ENCODE measurements at places on chromosomes 12 and 14. TPM values are rescaled to one million over a fixed set of nuclear protein-coding genes. Genes with fewer than 3 reads are reported as not detected.

DNA sequence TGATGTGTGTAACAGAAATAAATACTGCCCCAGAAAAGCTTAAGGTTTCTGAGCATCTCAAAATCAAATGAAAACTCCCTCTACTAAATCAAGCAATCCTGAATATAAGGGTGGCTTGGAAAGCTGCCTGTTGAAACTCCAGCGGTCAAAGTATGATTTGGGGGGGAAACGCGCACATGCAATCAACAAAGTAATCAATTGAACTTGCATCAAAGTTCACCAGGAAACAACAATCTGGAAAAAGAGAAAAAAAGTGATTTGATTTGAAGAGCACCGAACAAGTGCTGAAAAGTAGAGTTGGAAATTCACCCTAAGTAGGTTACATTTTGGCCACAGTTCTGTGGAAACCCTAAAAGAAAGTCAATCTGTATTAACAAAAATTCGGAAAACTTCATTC is 700 bp downstream of the CNIH1 start:
- H3K36me3 ChIP-seq = peaks cover 5% of the 10 kb centered on the region
- peaks cover 20% of the 10 kb centered on the region for H3K4me1 ChIP-seq
- DNase-seq = no peak
- H3K27ac ChIP-seq = peak overlapping the region; percentile 93
- H3K27me3 ChIP-seq = no peaks in the 10 kb centered on the region

DNA sequence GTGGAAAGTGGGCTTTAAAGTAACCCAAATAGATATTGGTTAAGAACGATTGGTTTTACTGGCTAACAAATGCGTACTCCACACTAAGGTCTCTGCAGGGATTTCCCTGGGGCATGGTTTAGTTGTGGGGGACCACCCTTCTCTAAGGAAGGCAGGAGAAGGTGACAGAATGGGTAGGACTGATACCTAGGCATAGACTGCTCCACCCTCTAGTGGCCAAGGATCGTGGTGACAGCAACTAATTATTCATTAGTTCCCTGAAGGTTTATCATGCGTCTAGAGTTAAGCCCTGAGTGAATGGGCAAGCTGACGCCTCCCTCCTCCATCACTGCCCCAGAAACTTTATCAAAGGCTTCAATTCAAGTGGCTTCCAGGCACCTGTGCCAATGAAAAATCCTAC is 9.1 kb downstream of the FAM181A start:
- no peak overlapping the region for H3K4me3 ChIP-seq
- no peak for DNase-seq
- H3K27ac ChIP-seq = no peak overlapping the region
- H3K27me3 ChIP-seq = no peaks in the 10 kb centered on the region

DNA sequence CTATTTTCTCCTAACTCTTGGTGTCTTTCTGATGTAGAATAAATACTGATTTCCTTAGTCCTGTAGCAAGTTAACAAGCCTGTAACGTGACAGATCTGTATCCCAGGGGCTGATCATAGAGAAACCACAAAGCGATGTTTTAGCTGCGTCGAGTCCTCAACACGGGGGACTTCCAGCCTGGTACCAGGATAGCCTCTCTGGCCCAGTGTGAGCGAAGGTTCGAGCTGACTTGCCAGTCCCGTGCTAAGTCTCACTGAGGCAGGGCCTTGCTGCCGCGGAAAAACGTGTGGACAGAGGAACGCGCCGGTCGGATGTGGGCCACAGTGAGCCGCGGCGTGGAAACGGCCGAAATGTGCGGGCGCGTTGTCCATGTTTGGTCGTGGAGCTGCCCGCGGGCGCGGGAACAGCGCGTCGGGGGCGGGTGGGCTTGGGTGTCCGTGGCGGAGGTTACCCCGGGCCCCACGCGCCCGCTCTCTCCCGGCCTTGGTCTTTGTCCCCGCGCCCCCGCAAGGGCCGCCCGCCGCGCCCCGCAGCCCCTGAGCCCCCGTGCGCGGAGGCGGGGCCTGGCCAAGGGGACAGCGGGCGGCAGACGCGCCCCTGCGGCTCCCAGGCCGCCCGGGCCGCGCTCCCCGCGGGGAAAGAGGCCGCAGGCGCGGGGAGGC is 531 bp upstream of the EML1 start:
- H3K27ac ChIP-seq = peak overlapping the region; percentile 90
- H3K36me3 ChIP-seq = no peaks in the 10 kb centered on the region
- no peaks in the 10 kb centered on the region for H3K27me3 ChIP-seq
- H3K4me3 ChIP-seq = peak overlapping the region; percentile 36

Gene GYS2
- total RNA-seq = not detected

Gene SSPN
- total RNA-seq = 23.4 TPM

Gene PLEKHA5
- 6.3 TPM for total RNA-seq

DNA sequence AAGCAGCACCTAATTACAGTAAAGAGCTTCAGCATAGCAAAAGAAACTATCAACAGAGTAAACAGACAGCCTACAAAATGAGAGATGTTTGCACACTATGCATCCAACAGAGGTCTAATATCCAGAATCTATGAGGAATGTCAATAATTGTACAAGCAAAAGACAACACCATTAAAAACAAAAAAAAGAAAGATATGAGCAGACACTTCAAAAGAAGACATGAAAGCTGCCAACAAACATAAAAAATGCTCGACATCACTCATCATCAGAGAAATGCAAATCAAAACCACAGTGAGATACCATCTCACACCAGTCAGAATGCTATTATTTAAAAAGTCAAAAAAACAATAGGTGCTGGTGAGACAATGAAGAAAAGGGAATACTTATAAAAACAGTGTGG is 273.1 kb downstream of the TMTC2 start:
- no peaks in the 10 kb centered on the region for H3K36me3 ChIP-seq
- no peaks in the 10 kb centered on the region for H3K4me1 ChIP-seq
- H3K4me3 ChIP-seq = no peak overlapping the region
- no peak for DNase-seq
- H3K27me3 ChIP-seq = no peaks in the 10 kb centered on the region
- no peak overlapping the region for H3K27ac ChIP-seq

Gene KCNC2
- not detected for total RNA-seq

DNA sequence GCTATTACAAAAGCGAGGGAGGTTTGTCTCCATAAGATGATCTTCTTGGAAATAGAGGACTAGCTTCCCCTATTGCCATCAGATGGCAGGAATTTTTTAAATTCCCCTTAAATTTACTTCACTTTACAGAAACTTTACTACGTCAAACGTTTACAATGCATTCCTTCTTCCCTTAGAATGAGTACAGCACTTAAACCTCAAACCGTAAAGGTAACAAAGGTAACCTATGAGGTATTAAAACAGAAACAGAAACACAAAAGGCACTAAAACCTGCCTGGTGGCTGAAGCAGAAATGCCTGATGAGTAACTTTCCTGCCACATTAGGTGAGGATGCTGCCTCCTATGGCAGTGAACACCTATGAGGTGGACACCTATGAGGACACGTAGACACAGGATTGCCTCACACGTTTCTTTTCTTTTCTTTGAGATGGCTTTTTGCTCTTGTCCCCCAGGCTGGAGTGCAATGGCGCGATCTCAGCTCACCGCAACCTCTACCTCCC is 25.0 kb downstream of the DIO2 start:
- DNase-seq = no peak
- H3K36me3 ChIP-seq = no peaks in the 10 kb centered on the region
- H3K4me1 ChIP-seq = no peaks in the 10 kb centered on the region
- no peaks in the 10 kb centered on the region for H3K27me3 ChIP-seq
- H3K4me3 ChIP-seq = no peak overlapping the region
- no peak overlapping the region for H3K27ac ChIP-seq

GRCh38 chr12:53696655-53697331 is 20.9 kb upstream of the ATP5MC2 start:
- no peak overlapping the region for H3K27ac ChIP-seq
- DNase-seq = no peak
- H3K27me3 ChIP-seq = peaks cover 10% of the 10 kb centered on the region

Gene SPX
- 0.13 TPM for total RNA-seq

DNA sequence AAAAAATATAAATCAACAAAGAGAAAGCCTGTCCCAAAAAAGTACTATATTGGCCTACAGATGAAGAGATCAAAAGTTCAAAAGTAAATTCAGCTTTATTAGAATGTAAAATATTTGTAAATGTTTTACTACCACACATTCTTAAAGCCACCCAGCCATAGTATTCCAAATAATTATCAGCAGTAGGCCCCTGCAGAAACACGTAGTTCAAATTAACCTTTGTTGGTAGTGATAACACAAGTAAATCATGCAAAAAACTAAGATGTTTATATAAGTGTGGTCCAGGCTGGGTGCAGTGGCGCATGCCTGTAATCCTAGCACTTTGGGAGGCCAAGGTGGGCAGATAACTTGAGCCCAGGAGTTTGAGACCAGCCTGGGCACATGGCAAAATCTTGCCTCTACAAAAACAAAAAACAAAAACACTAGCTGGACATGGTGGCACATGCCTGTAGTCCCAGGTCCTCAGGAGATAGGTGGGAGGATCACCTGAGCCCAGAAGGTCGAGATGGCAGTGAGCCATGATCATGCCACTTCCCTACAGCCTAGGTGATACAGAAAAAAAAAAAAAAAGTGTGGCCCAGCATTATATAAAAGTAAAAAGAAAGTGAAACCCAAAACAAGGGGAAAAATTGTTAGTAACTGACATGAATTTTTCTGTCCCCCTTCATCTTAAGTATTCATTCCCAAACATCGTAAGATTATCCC is 17.9 kb downstream of the SPTLC2 start:
- no peaks in the 10 kb centered on the region for H3K36me3 ChIP-seq
- H3K4me3 ChIP-seq = no peak overlapping the region
- H3K27me3 ChIP-seq = no peaks in the 10 kb centered on the region

- no peak for DNase-seq
- H3K4me1 ChIP-seq = no peaks in the 10 kb centered on the region
- H3K27ac ChIP-seq = no peak overlapping the region
Observed at GRCh38 chr14:96272777-96273473, 16.9 kb downstream of the BDKRB1 start.

DNA sequence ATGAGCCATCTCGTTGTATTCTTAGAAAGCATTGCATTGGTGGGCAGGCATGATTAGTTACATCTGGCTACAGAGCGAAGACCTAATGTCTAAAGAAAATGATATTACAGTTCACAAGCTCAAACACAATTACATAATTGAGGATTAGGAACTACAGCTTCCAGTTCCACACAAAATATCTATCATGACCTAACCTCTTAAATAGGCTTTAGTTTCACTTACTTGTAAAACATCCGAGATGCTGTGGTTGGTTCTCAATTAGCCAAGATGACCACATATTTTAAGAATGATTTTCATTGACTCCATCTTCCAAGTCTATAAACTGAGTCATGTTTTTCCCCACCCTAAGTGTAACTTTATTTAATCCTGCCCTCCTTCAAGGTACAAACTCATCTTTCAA is 69.5 kb downstream of the LRIG3 start:
- H3K4me1 ChIP-seq = no peaks in the 10 kb centered on the region
- H3K27ac ChIP-seq = no peak overlapping the region
- H3K36me3 ChIP-seq = no peaks in the 10 kb centered on the region

DNA sequence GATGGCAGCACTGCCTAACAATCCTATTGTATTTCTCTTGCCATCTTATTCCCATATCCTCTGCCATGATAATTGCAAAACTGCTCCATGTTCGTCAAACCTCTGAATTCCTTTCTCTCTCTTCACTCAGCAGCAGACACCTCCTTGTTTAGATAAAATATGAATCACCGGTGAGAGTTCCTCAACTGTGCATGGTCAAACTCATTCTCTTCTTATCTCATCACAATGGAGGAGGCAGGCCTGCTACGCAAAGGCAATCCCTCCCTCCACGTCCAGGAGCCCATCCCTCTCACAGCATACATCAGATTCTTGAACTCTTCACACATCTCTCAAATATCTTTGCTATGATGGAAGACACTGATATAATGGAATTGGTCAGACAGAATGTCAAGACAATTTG is 90.1 kb upstream of the DAAM1 start:
- H3K27ac ChIP-seq = no peak overlapping the region
- H3K4me1 ChIP-seq = no peaks in the 10 kb centered on the region
- no peak overlapping the region for H3K4me3 ChIP-seq
- no peaks in the 10 kb centered on the region for H3K36me3 ChIP-seq
- no peak for DNase-seq
- no peaks in the 10 kb centered on the region for H3K27me3 ChIP-seq

Gene CCDC196
- total RNA-seq = not detected

DNA sequence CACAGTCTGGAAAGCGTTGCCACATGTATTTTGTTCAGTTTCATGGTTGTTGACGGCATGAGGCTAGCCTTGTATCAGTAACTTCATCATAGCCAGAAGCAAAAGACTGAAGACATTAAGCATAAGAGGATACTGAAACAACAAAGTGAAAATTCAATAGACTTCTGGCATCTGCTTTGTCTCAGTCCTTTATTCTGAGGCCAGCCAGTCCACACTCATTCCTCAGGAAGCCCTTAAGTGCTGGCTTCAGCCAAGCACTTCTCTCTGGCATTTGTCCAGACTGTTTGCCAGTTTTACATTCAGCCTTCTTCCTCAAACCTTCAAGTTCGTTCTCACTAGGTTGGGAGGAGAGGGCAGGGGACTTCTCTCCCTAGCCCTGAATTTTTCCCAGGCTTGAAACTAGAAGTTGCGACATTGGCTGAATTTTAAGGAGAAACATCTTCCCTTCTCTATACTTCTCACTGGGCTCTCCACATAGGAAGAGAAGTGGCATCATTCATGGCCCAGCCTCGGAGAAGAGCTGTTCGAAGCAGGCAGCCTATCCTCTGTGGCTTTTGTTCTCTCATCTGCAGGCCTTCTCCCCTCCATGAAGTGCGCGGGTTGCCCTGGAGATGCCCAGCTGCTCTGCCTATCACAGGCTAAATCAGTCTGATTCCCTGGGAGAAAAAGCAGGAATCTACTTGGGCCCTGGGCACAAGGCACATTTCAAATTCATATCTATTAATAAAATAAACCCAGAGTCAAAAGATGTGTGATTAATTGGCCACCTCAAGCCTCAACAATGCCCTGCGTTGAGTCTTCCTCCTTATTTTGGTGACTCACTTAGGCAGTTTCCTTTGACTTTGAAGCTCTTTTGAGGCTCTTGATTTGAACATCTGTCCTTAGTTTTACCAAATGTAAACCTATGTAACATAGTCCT is 130.9 kb upstream of the PLEKHA5 start:
- no peaks in the 10 kb centered on the region for H3K4me1 ChIP-seq
- H3K36me3 ChIP-seq = no peaks in the 10 kb centered on the region
- H3K4me3 ChIP-seq = no peak overlapping the region
- no peaks in the 10 kb centered on the region for H3K27me3 ChIP-seq

Gene SLCO1B3
- 0.85 TPM for total RNA-seq

GRCh38 chr12:5272018-5272785 is 159.7 kb upstream of the NTF3 start:
- no peaks in the 10 kb centered on the region for H3K27me3 ChIP-seq
- no peak overlapping the region for H3K27ac ChIP-seq
- DNase-seq = no peak
- H3K4me3 ChIP-seq = no peak overlapping the region

DNA sequence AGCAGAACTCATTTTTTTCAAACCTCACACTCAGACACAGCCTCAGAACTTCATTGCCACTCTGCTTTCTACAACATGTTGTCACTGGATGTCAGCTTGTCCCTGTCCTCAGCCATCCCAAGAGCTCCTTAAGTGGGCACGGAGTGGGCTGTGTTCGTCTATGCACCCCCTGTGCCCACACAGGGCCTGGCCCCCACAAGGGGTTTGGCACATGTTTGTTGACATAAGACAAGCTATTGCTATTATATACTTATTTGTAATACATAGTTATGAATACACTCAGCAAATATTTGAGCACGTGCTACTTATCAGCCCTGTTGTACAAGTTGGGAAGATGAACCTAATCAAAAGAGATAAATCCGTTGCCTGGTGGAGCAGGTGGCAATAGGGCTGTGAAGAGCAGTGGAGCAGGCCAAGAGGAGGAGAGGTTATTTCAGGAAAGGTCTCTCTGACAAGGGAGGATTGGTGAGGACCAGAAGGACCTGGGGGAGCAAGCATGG is 4.3 kb upstream of the BDKRB1 start:
- no peak overlapping the region for H3K4me3 ChIP-seq
- H3K36me3 ChIP-seq = no peaks in the 10 kb centered on the region
- peaks cover 6% of the 10 kb centered on the region for H3K27me3 ChIP-seq
